ENCODE measurements at places on chromosomes 5 and 9.

DNA sequence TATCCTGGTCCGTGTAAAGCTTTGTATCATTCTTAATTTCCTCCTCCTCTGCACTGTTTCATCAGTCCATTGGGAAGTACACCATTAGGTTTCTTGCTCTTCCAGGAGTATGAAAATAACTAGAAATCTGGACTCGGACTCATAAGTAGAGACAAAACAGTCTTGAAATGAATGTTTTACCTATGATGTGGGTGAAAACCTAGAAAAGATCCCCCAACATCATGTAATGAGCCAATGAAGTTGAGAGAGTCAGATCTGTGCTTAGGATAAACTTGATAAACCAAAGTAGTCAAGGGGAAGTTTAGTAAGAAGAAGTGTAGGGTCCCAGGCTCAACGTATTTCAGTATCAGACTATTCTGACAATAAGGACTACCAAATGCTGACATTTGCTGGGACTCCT is 25.2 kb downstream of the ZNF366 start:
- no peak for DNase-seq

- DNase-seq = peak; percentile 60
Observed at GRCh38 chr5:9596171-9596780, 33.9 kb downstream of the TAS2R1 start.

- no peak for DNase-seq
Observed at GRCh38 chr9:89814340-89815040, 209.7 kb downstream of the GADD45G start.

GRCh38 chr5:8005416-8005815 is 136.5 kb downstream of the MTRR start:
- no peak for DNase-seq

Data from fibroblast of the aortic adventitia (primary cell).